Activated CD8-positive, alpha-beta memory T cell treated with anti-CD3 and anti-CD28 coated beads for 1 hour (primary cell): ENCODE measurements at places on chromosomes 3 and 15.

- no peak for DNase-seq
Observed at GRCh38 chr3:30333903-30334302, 272.5 kb upstream of the TGFBR2 start.

- DNase-seq = no peak
Observed at GRCh38 chr15:66580643-66581042, 14.8 kb upstream of the LCTL start.

- no peak for DNase-seq
Observed at GRCh38 chr3:76049776-76050175, 264.4 kb upstream of the ZNF717 start.

DNA sequence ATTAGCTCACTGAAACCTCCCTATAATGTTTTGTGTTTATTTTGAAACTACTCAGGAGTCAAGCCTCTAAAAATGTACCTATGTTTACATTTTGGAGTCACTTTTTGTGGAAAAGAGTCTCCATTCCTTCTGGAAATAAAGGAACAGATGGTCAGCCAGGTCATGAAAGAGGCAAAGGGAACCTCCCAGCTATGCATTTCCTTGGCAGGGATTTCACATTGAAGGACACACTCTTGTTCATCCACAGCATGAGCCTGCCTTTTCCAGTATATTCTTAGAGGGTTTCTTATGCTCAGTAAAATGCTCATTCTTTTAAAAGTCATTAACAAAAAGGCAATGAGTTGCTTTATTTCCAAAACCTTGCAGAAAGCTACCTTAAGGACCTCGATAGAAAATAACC, 20.8 kb downstream of the STAC start:
- DNase-seq = no peak

DNA sequence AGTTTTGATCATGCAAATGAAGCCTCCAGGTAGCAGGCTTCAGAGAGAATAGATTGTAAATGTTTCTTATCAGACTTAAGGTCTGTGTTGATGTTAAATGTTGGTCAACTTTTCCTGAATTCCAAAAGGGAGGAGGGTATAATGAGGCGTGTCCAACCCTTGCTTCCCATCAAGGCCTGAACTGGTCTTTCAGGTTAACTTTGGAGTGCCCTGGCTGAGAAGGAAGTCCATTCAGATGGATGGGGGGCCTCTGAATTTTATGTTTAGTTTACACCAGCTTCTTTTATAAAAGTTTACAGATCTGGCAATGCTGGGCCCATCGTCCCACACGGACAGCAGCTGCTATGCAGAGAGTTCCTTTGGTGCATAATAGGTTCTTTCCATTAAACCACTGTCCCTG, 8.9 kb downstream of the CCDC13 start:
- DNase-seq = no peak

GRCh38 chr3:64398476-64398875, 173.2 kb upstream of the PRICKLE2 start:
- DNase-seq = no peak

- DNase-seq = no peak
Observed at GRCh38 chr3:149332227-149332765, 1.1 kb downstream of the TM4SF18 start.

GRCh38 chr3:46987743-46988401, 8.4 kb downstream of the NBEAL2 start:
- peak; percentile 74 for DNase-seq

GRCh38 chr15:49823987-49824774, 203.3 kb downstream of the DTWD1 start:
- DNase-seq = no peak

DNA sequence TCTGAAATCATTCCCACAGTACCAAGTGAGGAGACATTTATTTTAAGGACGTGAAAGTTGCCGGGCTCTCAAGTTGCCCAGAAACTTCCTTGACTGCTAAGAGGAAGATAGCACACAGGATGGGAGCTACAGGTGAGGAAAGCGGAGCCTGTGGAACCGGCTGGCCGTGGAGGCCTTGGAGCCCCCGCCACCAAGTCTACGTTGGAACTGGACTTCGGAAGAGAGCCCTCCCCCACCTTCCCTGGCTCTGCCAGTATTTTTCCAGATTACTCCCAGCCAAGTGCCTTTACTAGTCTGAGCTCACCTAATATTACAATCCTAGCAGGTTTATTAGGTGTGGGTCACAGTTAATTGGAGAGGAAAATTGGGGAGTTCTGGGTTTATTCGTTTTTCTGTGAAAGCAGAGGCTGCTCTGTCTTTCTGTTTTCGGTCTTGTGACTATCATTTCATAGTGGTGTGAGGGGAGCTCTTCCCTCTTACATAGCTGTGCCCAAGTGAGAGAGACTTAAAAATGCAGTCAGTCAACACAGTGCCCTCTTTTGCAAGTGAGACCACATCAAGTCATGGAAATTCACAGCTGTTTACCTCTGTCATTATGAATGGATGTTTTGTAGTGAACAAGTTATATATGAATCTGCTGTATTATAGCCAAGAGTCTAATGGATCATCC, 6.8 kb downstream of the BOC start:
- DNase-seq = no peak

- no peak for DNase-seq
Observed at GRCh38 chr3:39879581-39879980, 70.2 kb downstream of the MYRIP start.
